Stimulated activated CD4-positive, alpha-beta T cell treated with anti-CD3 and anti-CD28 coated beads, Interleukin-12 subunit alpha, Interleukin-12 subunit beta, amount 100 ng/mL, for 4 hours (primary cell): ENCODE measurements at places on chromosomes 12 and 14.

- no peak for DNase-seq
Observed at GRCh38 chr12:115004470-115005146, 320.6 kb upstream of the TBX3 start.

GRCh38 chr14:24365600-24366412 lies 2.2 kb upstream of the NFATC4 start:
- peak; percentile 61 for DNase-seq

- no peak for DNase-seq
Observed at GRCh38 chr14:80024417-80024816, 186.9 kb downstream of the DIO2 start.

- DNase-seq = no peak
Observed at GRCh38 chr12:122523280-122523679, 3.5 kb downstream of the RSRC2 start.

GRCh38 chr14:86796221-86797074 lies 1196.5 kb downstream of the GALC start:
- no peak for DNase-seq

- no peak for DNase-seq
Observed at GRCh38 chr12:87967871-87968270, 61.3 kb downstream of the C12orf50 start.

GRCh38 chr12:27564612-27565213 lies 40.7 kb downstream of the PPFIBP1 start:
- DNase-seq = no peak
